HCT116 (cell line): ENCODE measurements at places on chromosomes 5 and 9.

DNA sequence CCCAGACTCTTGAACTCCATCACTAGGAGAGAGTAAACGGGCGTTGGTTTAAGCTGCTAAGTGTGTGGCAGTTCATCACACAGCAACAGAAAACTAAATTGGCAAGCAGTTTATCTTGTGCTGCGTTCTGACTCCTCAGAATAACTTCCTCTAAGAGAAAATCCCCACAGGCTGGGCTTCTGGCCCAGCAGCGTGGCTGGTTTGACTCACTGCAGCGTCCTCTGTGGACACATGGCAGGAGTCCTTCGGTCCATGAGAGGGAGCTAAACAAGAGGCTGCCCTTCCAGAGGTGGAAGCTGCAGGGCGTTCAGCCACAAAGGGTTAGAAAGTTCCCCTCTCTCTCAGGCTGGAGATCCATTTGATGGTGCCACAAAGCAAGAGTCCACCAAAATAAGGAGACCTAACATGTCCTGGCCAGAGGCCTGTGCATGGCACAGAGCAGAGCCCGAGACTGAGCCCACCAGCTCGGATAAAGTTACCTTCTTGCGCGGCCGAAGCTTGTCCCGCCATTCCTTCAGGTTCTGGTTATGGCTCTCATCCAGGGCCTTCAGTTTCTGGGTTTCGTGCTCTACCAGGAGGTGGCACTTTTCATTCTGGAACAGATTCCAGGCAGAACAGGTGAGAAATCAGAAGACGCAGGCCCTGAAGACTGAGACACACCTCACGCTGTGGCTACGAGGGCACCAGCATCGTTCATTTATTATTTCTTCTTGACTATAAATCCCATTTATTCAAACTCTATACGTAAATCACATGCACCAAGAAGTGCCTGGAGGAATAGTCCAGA, 46.2 kb upstream of the FBXW11 start:
- DNase-seq, result no peak

DNA sequence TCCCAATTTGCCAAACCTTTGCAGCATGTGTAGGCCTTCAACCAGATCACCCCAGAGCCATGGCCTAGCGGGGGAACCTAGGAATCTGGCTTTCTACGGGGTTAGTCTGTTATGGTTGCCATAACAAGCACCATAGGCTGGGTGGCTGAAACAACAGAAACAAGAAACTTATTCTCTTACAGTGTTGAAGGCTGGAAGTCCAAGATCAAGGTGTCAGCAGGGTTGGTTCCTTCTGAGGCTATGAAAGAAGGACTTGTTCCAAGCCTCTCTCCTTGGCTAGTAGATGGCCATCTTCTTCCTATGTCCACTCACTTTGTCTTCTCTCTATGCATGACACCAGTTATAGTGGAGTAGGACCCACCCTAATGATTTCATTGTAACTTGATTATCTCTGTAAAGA, 6.1 kb downstream of the FGF1 start:
- DNase-seq, result no peak

DNA sequence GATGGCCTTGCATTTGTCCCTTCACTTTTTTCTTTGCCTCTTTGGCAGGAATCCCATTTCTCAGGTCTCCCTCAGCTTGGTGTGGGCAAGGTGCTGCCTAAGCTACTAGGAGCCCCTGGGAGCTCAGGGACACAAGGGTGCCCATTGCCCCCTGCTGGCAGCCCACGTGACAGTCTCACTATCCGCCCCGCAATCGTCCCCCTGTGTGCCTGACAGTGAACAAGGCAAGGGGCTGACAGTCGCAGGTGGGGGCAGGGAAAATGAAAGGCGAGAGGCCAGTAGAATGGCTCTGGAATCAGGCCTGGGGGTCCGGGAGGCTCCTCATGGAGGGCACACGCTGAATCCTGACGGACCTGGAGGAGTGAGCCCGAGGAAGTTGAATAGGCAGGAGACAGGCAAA, 2.0 kb upstream of the PCDH12 start:
- no peak for DNase-seq

- DNase-seq, result no peak
Measured at GRCh38 chr5:6181147-6181729, 197.1 kb downstream of the MED10 start.

- DNase-seq, result no peak
Measured at GRCh38 chr9:108290839-108291585, 564.8 kb downstream of the ACTL7B start.

DNA sequence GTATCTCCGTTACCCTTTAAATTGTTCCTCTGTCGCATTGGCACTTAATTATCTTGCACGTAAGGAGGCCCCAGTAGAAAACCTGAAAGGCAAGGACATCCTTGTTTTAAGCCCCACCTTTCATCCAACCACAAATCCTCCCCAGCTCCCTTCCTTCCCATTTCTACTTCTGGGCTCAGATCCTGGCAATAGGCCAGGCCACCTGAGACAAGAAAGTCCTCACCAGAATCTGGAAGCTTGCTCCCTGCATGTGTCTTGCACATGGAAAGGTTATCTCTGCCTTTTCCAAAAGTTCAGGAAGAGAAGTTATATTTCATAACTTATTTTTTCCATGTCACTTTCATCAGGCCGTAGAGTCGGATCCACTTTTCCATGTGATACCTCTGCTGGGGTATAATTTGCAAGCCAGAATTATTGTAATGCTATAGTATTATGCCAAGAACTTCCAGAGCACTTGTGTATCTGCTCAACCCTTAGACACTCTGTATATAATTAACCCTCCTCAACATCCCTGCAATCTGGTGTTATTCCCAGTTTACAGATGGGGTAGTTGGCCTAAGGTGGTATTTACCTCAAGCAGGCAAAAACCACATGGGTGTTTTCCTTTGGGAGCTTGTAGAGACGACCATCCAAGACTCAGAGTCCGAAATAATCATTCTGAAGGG, 2.6 kb upstream of the SHB start:
- no peak for DNase-seq

- no peak for DNase-seq
Measured at GRCh38 chr9:20320921-20321320, 301.4 kb downstream of the MLLT3 start.

DNA sequence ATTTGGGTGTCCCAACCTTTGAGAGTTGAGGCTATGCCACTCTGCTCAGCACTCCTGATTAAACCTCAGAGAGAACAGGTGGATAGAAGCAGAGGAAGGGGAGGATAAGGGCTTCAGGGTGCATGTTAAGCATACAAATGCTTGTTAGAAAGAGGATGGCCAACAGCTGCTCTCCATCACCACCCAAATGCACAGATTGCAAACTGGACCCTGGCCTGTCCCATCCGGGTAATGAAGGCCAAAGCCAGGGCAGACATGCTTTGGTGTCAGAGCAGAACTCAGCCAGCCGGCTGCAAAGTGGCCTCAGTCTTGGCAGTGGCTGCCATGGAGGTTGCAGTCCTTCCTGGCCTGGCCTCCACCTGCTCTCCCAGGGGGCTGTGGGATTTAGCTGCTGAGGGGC, 84.3 kb downstream of the SIL1 start:
- no peak for DNase-seq

DNA sequence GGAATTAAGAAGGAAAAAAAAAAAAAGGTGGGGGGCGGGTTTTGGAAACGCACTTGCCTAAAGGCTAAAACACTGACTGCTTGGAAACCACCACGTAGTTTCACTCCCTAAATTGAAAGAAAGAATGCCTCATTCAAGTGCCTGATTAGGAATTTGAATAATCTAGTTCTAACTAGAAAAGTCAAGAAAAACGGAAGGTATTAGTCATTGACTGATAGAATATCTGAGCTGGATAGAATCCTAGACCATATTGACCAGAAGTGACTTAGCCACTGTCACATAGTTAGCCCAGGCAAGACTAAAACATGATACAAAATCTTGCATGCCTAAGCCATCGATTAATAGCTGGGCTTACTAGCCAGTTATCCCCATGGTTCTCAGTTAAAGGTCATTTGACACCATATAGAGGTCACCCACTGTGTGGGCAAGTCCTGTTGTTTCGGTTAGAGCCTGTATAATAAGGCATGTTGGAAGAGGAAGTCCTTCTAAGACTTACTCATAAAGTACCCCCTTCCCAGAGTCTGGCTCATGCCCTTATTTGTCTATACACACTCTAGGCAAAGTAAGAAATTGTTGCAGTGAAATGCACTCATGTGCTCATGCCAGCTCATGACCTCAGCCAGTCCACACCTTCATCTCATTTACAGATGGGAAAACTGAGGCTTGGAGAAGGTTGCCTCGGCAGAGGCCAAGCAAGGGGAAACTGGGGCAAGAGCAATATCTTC, 40.2 kb downstream of the SH3RF2 start:
- no peak for DNase-seq

DNA sequence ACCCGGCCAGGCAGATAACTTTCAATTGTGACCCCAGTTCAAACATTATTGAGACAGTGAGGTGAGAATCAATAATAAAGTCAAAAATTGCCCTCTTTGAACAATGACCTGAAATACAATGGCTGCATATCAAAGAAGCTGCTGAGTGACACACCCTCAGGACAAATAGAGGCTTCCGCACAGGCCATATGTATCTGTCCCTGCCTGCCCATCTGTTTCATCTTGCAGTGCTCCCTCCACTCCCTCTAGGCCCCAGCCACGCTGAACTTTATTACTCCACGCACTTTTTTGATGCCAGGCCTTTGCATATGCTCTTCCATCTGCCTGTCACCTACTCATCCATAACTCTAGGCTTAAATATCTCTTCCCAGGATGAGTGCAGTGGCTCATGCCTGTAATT, 15.9 kb upstream of the PFDN1 start:
- no peak for DNase-seq
